ENCODE measurements at places on chromosomes 11 and 22.
A peak's percentile ranks its signal among the peaks of the same experiment; 100 is the strongest.

GRCh38 chr11:93700830-93701229, 39.3 kb downstream of the CEP295 start:
- no peak for DNase-seq

DNA sequence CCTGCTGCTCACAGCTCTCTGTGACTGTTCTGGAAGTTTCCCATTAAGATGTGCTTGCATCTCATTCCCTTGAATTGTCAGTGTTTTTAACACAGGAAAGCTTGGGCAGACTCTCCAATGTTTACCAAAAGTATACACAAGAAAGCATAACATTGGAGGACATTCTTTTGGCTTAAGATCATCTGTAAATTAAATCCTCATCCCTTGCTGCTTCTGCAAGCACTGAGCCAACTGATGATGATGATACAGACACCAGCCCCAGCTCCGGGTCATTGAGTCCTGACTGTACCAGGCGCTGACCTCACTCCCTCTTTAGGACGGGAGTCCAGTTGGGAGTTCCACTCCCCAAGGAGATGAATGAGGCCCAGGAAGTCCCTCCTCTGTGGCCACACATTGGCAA, 23.8 kb downstream of the CD82 start:
- peak; percentile 56 for DNase-seq

DNA sequence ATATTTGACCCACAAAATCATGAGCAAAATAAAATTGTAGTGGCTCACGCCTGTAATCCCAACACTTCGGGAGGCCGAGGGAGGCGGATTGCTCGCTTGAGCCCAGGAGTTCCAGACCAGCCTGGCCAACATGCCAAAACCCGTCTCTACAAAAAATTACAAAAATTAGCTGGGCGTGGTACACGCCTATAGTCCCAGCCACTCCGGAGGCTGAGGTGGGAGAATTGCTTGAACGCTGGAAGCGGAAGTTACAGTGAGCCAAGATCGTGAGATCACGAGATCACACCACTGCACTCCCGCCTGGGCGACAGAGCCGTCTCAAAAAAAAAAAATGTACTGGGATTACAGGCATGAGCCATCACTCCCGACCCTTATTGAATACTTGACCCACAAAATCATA, 2.0 kb upstream of the RRAS2 start:
- DNase-seq: no peak

GRCh38 chr11:86548271-86548917, 124.0 kb downstream of the ME3 start:
- DNase-seq: peak; percentile 58

DNA sequence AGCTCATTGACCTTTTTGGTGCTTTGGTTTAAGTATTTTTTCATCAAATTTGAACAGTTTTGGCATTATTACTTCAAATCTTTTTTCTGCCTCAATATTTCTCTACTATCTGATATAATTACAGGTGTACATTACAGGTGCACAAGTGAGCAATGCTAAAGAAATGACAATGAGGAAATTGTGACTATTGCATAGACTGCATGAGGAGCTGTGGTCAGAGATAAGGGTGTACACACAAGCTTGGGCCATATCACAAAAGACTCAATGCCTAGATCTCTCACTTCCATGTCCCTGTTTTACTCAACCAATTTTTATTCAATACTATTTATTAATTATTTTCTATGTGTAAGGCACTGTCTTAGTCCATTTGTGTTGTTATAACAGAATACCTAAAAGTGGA, 251.0 kb upstream of the UBASH3B start:
- DNase-seq: no peak

DNA sequence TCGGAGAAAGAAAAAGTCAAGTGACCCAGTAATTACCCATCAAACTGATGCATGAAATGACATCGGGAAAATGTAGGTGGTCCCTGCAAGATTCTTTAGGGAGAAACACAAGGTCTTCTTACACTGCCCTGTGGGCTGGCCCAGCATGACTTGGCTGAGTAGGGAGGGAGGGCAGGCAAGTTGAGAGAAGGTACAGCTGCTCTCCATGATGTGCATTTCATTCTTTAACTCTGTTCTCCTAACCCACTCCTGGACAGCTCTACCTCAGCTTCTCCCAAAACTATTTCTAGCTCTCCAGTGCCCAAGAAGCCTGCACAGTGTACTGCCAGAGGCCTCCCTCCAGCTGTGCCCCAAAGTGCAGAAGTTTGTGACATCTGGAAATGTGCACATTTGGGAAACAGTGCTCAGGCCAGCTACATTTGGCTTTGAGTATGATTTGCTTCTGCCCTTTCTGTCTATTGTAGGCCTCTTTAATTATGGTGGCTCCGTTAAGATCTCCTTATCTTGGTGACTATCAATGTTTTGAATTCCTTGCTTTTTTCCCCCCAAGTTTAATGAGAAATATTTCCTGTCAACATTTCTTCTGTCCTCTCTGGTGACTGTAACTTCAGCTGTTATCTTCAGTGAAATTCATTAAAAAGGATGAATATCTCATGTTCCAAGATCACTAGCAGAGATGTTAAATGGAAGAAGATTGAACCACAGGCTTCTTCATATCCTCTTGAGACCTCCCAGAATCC, 26.7 kb upstream of the PRSS23 start:
- DNase-seq: no peak

All from fibroblast of skin of abdomen (primary cell).